ENCODE measurements at places on chromosomes 2 and 18.

GRCh38 chr2:57602733-57603132, 443.9 kb upstream of the VRK2 start:
- DNase-seq: peak; percentile 91

- no peak for DNase-seq
Observed at GRCh38 chr2:230090967-230091366, 22.2 kb upstream of the SLC16A14 start.

- DNase-seq: no peak
Observed at GRCh38 chr2:9403924-9404323, 19.4 kb downstream of the ITGB1BP1 start.

- DNase-seq: no peak
Observed at GRCh38 chr18:46663539-46663938, 6.5 kb upstream of the LOXHD1 start.

DNA sequence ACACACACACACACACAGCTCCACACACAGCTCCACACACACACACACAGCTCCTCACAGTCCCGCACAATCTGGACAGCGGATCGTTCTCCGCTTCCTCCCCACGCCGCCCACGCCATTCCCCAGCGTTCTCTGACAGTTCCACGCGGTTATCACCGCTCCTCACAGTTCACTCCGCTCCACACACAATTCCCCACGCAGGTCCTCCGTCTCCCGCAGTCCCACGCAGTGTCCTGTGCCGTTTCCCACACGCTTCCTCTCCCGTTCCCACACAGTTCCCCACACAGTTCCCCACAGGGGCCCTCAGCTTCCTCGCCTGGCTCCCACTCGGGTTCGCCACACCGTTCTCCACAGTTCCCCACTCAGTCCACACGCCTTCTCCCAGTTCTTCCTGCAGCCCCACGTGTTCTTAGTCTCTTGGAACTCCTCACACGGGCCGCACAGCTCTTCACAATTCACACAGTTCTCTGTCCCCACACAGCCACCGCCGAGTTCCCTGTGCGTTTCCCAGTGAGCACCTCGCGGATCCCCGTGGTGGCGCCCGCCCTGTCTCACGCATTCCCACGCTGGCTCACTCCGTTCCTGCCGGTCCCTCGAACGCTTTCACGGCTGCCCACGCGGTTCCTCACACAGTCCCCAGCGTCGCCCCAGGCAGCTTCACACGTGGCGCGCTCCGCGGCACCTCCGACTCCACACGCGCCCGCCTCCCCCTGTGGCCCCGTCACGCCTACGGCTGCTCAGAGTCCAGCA, 38.4 kb downstream of the KIF1A start:
- DNase-seq: no peak

DNA sequence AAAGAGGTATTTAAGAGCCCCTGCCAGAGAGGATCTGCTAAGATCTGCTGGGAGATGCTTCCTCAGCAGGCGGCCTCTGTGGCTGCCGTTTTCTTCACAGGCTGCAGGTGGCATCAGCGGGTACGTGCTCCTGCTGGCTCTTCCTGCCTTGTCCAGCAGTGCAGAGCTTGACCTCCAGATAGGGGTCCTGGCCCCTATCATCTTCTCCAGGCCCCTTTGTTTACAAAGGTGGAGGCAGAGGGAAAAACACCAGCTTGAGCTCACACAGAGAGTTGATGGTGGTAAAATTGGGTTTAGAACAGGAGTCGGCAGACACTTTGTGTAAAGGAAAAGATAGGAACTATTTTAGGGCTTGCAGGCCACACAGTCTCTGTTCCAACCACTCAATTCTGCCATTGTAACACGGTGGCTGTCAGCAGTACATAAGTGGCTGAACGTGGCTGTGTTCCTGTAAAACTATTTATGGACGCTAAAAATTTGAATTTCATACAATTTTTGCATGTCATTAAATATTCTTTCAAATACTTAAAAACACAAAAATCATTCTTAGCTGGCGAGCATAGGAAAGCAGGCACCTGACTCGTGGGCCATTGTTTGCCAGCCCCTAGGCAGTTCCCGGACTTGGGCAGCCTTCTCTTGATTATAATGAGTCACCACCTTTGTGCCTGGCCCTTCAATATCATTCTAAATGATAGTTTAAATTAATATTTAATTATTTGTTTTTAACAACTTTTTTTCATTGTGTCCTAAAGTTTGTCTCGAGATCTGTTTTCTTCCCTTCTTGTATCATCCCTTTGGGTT, 98.2 kb upstream of the B3GNT7 start:
- DNase-seq: peak; percentile 3

GRCh38 chr18:22114526-22115321, 54.7 kb upstream of the GATA6 start:
- DNase-seq: no peak

- no peak for DNase-seq
Observed at GRCh38 chr18:904218-905090, at the start of gene ADCYAP1. TSS of gene ADCYAP1 (plus strand) at chr18:904871. CDS start at chr18:905387, 516 bp downstream.

- DNase-seq: no peak
Observed at GRCh38 chr18:76432970-76433767, 61.9 kb downstream of the ZNF516 start.

GRCh38 chr2:215452725-215453124, 16.9 kb upstream of the FN1 start:
- DNase-seq: no peak

GRCh38 chr2:223954401-223954800, 2.9 kb upstream of the MRPL44 start:
- DNase-seq: no peak

DNA sequence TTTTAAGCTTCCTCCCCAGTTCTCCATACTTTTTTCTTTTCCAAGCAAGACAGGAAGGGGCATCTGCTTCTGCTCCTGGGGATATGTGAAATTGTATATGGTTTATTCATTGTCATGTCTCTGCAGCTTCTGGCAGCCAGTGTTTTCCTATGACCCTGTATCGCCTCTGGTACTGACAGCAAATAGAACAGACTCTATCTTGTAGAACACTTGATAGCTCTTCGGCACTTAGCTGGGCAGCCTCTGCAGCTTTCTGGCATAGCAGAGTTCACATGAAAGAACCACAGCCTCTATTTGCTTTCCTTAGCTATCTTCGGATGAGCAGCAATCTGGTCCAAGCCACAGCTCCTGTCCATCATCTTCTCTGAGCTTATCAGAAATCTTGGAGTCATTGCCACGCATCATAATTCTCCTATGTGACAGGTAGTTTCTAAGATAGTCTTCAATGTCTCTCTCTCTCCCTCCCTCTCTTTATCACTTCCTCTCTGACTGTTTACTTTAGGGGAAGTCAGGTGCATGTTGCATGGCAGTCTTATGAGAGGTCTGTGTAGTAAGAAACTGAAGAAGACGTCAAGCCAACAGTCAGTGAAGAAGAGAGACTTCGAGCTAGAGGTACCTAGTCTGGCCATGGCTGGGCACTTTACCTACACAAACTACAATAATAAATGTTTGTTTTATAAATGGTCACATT, 627.7 kb upstream of the CDH2 start:
- DNase-seq: no peak

DNA sequence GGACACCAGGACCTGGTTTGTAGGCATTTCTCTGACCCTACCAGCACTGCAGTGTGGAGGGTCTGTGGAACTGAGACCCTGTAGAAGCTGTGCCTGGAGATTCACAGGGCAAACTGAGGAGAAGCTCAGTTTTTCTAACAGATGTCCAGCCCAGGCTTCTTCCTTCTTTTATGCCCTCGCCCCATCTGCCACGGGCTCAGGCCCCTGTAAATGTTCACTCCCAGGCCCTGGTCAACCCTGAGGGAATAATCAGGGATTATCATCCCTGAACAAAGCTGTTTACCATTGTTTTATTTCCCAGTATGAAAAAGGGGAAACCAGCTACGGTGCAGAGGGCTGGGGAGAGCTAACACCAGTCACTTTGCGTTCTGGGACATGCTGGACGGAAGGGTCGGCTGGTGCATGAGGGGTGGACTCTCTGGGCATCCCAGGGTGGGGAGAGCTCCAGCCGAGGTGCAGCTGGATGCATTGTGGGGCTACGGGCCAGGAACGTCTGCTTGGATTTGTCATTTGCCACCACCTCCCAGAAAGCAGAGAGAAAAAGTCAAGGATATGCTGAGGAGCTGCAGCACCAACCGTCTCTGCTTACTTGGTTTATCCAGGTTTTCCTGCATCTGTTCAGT, 183.8 kb downstream of the TFCP2L1 start:
- DNase-seq: no peak

DNA sequence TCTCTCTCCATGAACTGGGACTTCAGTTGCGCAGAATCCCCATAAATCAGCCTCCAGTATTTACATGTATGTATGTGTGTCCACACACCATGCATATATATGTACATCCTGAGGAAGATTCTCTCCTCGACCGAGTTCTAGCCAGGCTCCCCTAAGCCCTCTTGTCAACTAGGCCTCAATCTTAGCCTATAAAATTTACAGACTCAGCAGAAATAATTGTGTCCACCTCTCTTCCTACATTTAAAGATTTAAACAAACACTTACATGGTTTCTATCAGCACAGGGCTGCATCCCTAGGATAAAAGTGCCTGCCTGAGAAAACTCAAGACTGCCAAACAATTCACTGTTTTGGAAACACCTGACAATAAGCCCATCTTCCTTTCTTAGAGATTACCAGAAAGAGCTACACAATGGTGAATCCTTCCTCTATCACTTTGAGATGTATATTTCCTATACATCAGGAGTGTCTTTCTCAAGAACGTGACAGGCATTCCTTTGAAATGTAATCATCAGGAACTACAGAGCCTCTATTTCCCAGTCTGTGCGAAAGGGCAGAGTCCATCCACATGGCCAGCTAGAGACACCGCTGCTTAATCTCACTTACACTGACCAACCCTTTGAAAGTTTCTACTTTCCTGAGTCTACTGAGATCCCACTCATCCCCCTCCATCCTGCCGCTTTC, 39.5 kb downstream of the ZNF519 start:
- no peak for DNase-seq

DNA sequence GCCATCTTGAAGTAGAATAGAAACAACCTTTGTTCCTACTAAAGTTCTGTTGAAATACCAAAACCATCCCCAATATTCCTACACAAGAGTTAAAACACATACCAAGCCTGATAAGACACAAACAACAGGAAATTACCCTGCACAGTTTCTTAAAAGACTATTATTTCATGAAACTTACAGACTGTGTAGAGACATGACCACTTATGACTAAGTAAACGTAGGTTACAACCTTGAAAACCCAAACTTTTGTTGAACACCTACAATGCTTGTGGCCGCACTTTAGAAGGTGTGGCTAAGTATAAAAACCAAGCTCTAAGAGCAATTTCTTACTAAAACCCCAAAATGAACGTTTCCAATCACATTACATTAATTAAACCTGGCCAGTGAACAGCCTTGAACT, 2.0 kb downstream of the SMAD2 start:
- DNase-seq: no peak

DNA sequence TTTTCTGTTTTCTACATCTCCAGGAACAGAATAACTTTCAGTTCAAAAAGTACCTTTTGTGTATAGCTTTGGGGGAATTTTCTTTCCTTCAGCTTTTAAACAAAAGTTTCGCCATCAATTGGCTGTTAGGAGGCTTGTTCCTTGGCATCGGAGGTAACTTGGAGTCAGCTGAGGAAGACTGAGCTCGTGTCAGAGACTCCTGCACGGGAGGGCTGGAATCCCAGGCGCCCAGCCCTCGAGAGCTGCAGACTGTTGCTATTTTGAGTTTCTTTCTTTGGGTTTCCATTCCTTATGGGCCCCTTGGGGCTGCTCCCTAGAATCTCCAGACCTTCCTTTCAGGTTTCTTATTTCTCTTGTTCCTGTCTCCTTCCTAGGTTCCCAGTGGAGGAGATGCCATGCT, 8.1 kb downstream of the EMILIN2 start:
- no peak for DNase-seq

- no peak for DNase-seq
Observed at GRCh38 chr2:193463011-193463410, 1268.3 kb upstream of the TMEFF2 start.

Data from DMS153 (cell line).